ENCODE measurements at places on chromosomes 3 and 15.

DNA sequence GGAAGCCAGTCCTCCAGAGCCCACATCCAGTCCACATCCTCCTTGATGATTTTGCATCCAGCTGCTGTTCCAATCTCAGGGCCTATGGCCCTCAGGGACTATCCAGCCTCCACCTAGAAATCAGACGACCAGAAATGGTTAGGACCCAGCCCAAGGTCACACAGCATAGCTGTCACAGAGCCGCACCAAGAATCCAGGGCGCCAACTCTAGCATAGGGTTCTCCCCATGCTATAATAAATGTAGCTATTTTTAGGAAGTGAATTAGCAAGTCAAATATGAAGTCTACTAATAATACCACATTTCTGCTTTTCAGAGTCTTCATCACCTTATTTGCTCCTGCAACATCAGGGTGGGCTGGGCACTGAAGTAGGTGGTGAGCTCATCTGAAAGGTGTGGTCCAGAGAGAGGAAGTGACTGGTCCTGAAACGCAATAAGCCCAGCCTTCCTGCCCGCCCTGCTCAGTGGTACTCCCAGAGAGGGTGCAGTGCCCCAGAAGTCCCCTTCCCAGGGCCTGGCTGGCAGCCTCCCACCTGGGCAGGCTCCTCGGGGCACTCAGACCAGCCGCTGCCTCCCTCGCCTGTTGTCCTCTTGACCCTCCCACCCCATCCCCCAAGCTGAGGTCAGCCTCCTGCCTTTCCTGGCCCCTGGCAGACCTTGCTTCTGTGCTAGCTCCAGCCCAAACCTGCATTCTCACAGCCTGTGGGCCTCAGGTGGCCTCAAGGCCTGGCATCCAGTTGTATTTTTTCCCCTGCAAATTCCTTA lies 17.6 kb upstream of the CYP11A1 start:
- H3K4me3 ChIP-seq: no peak overlapping the region
- H3K36me3 ChIP-seq: no peaks in the 10 kb centered on the region
- H3K4me1 ChIP-seq: peaks cover 21% of the 10 kb centered on the region
- H3K27ac ChIP-seq: peak overlapping the region; percentile 96

DNA sequence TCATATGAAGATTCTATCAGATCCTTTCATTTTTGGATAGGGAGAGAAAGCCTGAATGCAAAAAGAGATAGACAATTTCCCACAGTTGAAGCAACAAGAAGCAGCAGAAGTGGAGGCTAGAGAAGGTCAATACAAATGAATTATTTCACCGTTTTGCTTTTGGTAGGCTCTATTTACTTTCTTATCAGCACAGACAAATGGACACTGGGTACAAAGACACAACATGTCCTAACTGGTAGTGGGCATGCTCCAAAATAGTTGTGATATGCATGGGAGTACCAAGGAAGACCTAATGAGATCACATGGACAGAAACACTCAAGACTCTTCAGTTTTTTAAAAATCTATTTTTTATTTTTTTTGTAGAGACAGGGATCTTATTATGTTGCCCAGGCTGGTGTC lies 99.4 kb downstream of the XRN1 start:
- no peak overlapping the region for H3K27ac ChIP-seq
- H3K4me1 ChIP-seq: no peaks in the 10 kb centered on the region
- H3K36me3 ChIP-seq: peaks cover 39% of the 10 kb centered on the region
- DNase-seq: no peak
- H3K4me3 ChIP-seq: no peak overlapping the region

GRCh38 chr3:177482048-177482691 lies 284.9 kb upstream of the TBL1XR1 start:
- H3K4me3 ChIP-seq: no peak overlapping the region
- no peaks in the 10 kb centered on the region for H3K36me3 ChIP-seq
- DNase-seq: no peak
- H3K27me3 ChIP-seq: no peaks in the 10 kb centered on the region

DNA sequence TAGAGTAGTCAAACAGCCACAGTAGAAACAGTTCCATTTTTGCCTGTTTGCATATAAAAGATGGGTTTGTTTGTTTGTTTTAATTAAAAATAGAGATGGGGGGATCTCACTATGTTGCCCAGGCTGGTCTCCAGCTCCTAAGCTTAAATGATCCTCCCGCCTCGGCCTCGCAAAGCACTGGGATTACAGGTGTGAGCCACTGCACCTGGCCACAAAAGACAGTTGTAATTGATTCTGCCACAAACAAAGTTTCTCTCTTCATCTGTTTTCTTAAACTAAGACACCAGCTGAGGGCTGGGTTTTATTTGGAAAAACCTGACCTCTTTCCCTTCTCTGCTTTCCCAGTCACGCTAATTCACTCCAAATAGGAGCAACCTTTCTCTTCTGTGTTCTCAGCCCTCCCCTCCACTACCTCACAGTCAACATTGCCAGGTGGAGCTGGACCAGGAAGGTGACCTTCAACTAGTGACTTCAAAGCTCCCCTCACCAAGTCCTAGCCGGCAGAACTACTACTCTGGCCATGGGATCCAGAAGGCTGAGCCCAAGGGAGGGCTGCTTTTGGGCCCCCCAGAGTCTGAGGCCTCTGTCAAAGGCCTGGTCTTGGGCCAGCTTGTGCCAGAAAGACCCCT lies 1.5 kb upstream of the IDH2 start:
- peaks cover 23% of the 10 kb centered on the region for H3K36me3 ChIP-seq
- H3K4me1 ChIP-seq: peaks cover 40% of the 10 kb centered on the region
- no peak for DNase-seq
- H3K4me3 ChIP-seq: peak overlapping the region; percentile 78

DNA sequence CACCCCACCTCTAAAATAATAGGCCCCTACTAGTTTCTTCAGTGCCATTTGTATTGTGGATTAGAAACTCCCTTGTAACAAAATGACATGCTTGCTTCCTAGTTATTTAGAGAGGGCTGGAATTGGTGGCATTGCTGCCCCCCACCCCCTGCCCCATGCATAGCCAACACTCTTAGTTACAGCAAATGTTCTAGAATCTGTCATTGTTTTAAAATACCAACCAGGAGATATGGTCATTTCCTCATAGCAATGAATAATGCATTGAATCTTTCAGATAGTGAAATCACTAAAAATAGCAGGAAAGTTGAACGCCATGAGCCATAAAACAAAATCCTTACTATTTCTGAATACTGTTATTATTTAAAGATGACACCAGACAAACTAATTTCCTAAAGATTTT lies 292.5 kb downstream of the ARPP21 start:
- H3K36me3 ChIP-seq: no peaks in the 10 kb centered on the region
- H3K4me1 ChIP-seq: no peaks in the 10 kb centered on the region
- no peaks in the 10 kb centered on the region for H3K27me3 ChIP-seq
- no peak overlapping the region for H3K4me3 ChIP-seq

DNA sequence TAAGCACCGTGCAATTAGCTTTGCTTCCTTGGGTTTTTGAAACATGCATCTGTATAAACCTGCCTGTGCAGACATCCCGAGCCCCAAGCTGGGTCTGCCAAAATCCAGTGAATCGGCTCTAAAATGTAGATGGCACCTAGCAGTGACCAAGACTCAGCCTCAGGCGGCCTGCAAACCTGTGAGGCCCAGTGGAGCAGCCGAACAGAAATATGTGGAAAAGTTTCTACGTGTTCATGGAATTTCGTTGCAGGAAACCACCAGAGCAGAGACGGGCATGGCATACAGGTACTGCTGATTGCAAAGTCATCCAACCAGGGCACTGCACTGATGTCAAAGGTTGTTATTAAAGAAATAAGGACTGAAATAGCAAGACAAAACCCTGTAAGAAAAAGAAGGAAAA lies 22.8 kb downstream of the KCNAB1 start:
- DNase-seq: no peak
- H3K36me3 ChIP-seq: no peaks in the 10 kb centered on the region
- H3K27ac ChIP-seq: no peak overlapping the region
- H3K4me1 ChIP-seq: no peaks in the 10 kb centered on the region

DNA sequence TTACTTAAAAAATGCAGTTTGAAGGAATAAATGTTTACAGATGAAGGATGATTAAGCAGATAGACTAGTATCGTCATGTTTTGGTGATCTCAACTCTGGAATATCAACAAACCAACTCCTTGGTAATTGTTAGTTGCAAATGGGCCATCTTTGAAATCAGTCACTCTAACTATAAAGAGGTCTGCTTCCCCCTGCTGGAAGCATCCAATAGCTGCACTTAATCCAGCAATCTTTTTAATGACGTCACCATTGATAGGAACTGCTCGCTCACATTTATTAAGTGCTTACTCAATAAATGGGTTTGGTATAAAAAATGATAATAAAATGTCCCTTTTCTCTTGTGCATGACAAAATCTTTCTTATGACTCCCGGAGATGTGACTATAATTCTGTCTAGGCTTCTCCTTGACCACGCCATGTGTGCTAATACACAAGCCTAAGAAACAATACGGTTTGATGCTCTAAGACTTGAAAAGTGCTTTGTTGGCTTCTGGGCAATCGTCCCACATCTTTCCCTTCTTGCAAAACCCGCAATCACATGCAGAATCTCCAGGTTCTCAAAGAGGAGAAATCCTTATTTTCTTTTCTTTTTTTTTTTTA lies 227.6 kb upstream of the POU1F1 start:
- no peak overlapping the region for H3K4me3 ChIP-seq
- DNase-seq: no peak
- no peaks in the 10 kb centered on the region for H3K36me3 ChIP-seq
- no peak overlapping the region for H3K27ac ChIP-seq
- H3K4me1 ChIP-seq: no peaks in the 10 kb centered on the region

GRCh38 chr3:193522473-193522872 lies 32.2 kb downstream of the ATP13A4 start:
- no peaks in the 10 kb centered on the region for H3K36me3 ChIP-seq
- no peaks in the 10 kb centered on the region for H3K4me1 ChIP-seq
- DNase-seq: no peak

DNA sequence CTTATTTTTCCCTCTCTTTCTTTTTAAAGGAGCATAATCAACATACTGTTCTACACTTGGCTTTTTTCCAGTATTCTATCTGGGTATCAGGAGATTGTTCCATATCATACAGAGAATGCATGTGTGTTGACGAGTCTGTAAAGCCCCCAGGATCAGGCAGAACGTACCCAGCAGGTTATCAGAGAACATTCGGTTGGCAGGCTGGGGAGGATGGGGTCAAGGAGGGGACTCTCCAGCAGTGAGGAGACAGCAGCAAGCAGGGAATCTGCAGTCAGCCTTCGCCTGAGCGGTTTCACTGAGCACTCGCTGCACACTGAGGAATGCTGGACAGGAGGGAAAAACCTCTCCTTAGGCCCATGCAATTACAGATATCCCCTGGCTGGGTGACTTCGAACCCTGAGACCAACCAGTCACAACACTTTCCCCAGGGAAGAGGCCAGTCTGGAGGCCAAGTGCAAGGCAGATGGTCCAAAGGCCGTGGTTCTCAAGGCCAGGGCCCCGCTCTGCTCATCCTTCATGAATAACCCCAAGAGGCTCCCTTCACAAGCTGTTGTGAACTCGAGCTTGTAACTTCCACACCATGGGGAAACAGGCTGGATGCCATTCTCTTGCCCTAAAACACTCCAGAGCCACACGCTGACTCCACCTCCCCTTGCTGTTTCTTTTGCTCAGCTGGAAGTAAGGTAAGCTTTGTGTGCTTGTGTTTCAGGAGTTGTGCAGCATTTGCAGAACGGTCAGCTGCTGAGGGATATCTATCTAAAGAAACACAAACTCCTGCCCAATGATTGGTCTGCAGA lies 60.1 kb downstream of the PXYLP1 start:
- no peak overlapping the region for H3K4me3 ChIP-seq
- DNase-seq: no peak
- H3K4me1 ChIP-seq: peaks cover 7% of the 10 kb centered on the region
- H3K27me3 ChIP-seq: no peaks in the 10 kb centered on the region
- peak overlapping the region; percentile 95 for H3K27ac ChIP-seq
- H3K36me3 ChIP-seq: peaks cover 9% of the 10 kb centered on the region

- no peaks in the 10 kb centered on the region for H3K36me3 ChIP-seq
- no peak overlapping the region for H3K4me3 ChIP-seq
- H3K4me1 ChIP-seq: no peaks in the 10 kb centered on the region
- H3K27ac ChIP-seq: no peak overlapping the region
- no peak for DNase-seq
- peaks cover 14% of the 10 kb centered on the region for H3K27me3 ChIP-seq
These were observed 48.1 kb downstream of the CFAP20DC start for GRCh38 chr3:59001675-59002074.

GRCh38 chr3:64977308-64978100 lies 289.7 kb upstream of the ADAMTS9 start:
- no peaks in the 10 kb centered on the region for H3K27me3 ChIP-seq
- no peak overlapping the region for H3K27ac ChIP-seq
- no peaks in the 10 kb centered on the region for H3K36me3 ChIP-seq
- H3K4me1 ChIP-seq: no peaks in the 10 kb centered on the region
- no peak for DNase-seq

DNA sequence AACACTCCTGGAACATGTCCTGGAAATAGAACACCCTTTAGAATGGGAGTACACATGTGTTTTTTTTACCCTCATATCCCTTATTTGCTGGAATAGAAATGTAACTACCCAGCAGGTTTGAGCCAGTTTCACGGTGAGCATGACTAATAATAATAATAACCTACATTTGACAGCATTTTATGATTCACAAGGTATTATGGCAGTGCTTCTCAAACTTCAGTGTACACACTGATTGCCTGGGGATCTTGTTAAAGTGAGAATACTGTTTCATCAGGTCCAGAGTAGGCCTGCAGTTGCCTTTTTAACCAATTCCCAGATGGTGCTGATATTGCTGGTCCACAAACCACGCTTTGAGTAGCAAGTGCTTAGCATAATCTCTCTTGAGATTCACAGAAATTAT lies 63.9 kb downstream of the NFKBIZ start:
- H3K4me1 ChIP-seq: no peaks in the 10 kb centered on the region
- H3K36me3 ChIP-seq: no peaks in the 10 kb centered on the region
- DNase-seq: no peak
- H3K4me3 ChIP-seq: no peak overlapping the region

GRCh38 chr3:120114376-120114775 lies 20.1 kb upstream of the GSK3B start:
- H3K36me3 ChIP-seq: no peaks in the 10 kb centered on the region
- no peaks in the 10 kb centered on the region for H3K4me1 ChIP-seq
- peaks cover 5% of the 10 kb centered on the region for H3K27me3 ChIP-seq

DNA sequence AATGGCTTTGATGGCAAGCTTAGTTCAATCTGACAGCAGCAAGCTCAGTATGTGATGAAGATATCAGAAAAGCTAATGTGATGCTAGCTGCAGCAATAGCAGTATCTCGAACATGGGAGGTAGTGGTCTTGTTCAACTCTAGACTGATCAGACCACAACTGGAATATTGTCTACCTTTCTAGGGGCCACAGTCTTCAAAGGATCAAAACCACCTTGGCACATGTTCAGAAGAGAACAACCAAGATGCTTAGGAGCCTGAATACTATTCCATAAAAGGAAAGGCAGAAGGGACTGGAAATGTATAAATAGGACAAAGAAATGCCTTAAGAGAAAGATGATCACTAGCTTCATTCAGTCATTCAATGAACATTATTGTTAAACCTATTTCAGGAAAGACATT lies 2.3 kb downstream of the C3orf70 start:
- peaks cover 5% of the 10 kb centered on the region for H3K4me1 ChIP-seq
- H3K36me3 ChIP-seq: no peaks in the 10 kb centered on the region
- DNase-seq: no peak
- no peak overlapping the region for H3K4me3 ChIP-seq

- no peak overlapping the region for H3K27ac ChIP-seq
- H3K27me3 ChIP-seq: peaks cover 52% of the 10 kb centered on the region
- peaks cover 13% of the 10 kb centered on the region for H3K4me1 ChIP-seq
- no peak for DNase-seq
- H3K36me3 ChIP-seq: no peaks in the 10 kb centered on the region
These were observed 111.6 kb downstream of the RAB11A start for GRCh38 chr15:65980824-65981456.

GRCh38 chr15:75063889-75064288 lies 40.5 kb downstream of the PPCDC start:
- no peak for DNase-seq
- H3K27ac ChIP-seq: no peak overlapping the region
- no peaks in the 10 kb centered on the region for H3K27me3 ChIP-seq
- peaks cover 25% of the 10 kb centered on the region for H3K4me1 ChIP-seq
- no peak overlapping the region for H3K4me3 ChIP-seq

All from effector memory CD8-positive, alpha-beta T cell (primary cell).